Testis (tissue), 5 donors: ENCODE measurements at places on chromosomes 12 and 14. TPM values are rescaled to one million over a fixed set of nuclear protein-coding genes. Genes with fewer than 3 reads are reported as not detected.

- peaks cover 12% of the 10 kb centered on the region for H3K4me1 ChIP-seq
- no peaks in the 10 kb centered on the region for H3K36me3 ChIP-seq
- peak overlapping the region; percentile 60 for H3K4me3 ChIP-seq
- DNase-seq: peak; percentile 27
- no peaks in the 10 kb centered on the region for H3K27me3 ChIP-seq
Observed at GRCh38 chr12:52903855-52904508, 894 bp downstream of the KRT8 start.

GRCh38 chr14:94394581-94395207 is 6.3 kb upstream of the SERPINA1 start:
- H3K4me1 ChIP-seq: no peaks in the 10 kb centered on the region
- no peak overlapping the region for H3K27ac ChIP-seq
- DNase-seq: peak; percentile 33
- H3K36me3 ChIP-seq: no peaks in the 10 kb centered on the region

DNA sequence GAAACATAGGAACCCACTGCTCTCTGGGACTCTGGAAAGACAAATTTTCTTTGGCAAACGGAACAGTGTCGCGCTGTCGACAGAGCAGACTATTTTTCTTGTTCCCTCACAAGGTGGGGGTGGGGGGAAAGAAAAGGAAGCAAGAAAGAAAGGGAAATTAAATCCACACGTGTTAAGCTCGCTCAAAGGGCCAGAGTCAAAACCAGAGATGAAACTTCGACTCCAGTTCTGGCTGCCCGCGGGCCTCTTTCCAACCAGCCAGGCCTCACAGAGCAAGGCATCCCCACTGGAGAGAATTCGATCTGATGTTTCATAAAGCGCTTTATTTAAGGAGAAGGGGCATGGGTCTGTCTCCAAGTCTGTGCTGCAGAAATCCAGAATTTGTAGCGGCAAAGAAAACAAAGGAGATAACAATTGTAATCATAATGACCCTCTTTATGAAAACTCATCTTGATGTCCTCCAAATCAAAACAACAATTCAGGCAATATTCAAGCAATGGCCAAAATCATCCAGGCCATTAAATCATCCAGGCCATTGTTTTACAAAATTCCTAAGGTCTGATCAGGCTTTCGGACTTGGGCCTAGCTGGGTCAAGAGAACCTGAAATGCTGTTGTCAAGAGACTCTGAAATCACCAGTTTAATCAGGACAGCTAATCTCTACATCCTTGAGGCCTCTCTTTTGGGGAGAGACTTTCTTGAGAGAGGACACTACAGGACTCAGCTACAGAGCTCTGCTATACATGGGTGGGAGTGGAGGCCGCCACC is 5.3 kb upstream of the TBX5 start:
- H3K27me3 ChIP-seq: no peaks in the 10 kb centered on the region
- no peak overlapping the region for H3K4me3 ChIP-seq
- no peaks in the 10 kb centered on the region for H3K4me1 ChIP-seq

DNA sequence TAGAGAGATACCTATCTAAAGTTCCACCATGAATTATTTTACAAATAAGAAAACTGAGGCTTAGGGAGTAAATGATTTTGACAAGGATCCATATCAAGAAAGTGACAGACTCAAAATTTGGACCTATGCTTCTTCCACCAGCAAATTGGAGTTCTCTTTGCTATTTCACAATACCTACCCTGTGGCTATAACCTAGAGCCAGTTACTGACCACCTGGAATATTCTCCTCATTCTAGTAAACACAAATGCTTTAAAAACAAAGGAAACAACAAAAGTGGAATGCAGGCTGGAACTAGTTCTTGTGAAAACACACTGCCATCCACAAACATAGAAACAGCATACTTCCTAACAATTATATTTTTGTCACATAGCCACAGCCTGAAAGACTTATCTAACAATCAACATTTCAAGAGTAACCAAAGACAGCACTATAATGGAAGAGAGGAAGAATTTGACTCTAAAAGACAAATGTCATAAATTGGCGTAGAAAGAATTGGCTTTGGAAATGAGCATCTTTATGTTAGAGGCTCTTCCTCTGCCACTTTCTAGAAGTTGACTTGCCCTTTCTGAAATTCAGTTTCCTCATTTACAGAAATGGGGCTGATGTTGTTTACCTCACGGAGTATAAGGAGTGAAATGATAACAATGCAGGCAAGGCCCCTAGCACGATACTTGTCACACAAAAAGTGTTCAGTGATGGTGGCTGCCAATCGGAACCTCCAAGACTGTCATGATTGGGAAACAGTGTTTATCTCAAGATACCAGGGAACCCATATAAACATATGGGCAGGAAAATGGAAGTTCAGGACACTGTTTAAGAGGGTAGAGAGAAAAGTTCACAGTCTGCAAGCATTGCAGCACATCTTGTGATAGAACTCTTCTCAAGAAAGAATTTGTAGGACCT is 138.6 kb upstream of the LGR5 start:
- H3K36me3 ChIP-seq: no peaks in the 10 kb centered on the region
- H3K27me3 ChIP-seq: no peaks in the 10 kb centered on the region
- H3K4me3 ChIP-seq: no peak overlapping the region
- no peak overlapping the region for H3K27ac ChIP-seq

Gene MNAT1
- 17.3 TPM for polyA plus RNA-seq

- peak overlapping the region; percentile 56 for H3K27ac ChIP-seq
- peaks cover 15% of the 10 kb centered on the region for H3K4me1 ChIP-seq
- DNase-seq: no peak
- no peaks in the 10 kb centered on the region for H3K36me3 ChIP-seq
Observed at GRCh38 chr14:101408077-101408831, 153.0 kb upstream of the DIO3 start.

DNA sequence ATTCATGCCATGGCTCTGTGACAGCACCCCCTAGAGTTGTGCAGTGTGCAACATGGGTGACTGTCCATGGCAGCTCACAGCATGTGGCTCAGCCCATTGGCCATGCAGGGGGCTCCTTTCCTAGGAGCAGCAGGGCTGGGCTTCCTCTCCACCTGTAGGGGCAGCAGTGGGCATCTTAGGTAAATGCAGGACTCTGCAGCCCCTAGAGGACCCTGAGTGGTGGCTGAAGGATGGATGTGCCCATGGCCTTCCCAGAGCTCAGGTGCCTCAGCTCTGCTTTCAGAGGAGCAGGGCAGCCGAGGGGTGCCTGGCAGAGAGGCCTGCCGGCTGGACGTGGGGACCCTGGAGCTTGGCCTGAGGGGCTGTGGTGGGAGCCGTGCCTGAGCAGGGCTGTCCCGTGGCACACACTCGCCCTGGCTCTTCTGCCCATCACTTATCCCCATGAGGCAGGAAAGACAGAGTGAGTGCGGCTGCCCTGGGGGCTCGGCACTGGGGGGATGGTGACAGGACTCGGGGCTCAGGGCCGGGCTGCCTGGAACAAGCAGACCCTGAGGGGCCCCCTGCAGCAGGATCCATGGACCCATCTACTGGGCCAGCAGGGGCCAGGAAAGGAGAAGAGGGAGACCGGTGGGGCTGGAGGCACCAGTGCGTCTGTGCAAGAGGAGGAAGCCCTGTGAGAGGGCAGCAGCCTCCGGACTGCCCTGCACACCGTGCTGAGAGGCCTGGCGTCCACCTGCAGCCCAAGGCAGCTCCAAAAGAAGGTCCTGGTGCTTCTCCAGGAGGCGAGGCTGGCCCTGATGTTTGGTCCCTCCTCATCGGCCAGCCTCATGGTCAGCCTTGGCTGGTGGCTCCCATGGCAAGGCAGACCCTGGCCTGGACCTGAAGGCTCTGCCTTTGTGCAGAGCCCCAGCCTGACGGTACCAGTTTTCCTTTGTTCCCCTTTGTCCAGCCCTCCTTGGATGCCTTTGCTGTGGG is 7.6 kb downstream of the ADSS1 start:
- no peaks in the 10 kb centered on the region for H3K27me3 ChIP-seq
- H3K4me3 ChIP-seq: no peak overlapping the region
- no peak overlapping the region for H3K27ac ChIP-seq
- H3K4me1 ChIP-seq: peaks cover 19% of the 10 kb centered on the region
- H3K36me3 ChIP-seq: no peaks in the 10 kb centered on the region

DNA sequence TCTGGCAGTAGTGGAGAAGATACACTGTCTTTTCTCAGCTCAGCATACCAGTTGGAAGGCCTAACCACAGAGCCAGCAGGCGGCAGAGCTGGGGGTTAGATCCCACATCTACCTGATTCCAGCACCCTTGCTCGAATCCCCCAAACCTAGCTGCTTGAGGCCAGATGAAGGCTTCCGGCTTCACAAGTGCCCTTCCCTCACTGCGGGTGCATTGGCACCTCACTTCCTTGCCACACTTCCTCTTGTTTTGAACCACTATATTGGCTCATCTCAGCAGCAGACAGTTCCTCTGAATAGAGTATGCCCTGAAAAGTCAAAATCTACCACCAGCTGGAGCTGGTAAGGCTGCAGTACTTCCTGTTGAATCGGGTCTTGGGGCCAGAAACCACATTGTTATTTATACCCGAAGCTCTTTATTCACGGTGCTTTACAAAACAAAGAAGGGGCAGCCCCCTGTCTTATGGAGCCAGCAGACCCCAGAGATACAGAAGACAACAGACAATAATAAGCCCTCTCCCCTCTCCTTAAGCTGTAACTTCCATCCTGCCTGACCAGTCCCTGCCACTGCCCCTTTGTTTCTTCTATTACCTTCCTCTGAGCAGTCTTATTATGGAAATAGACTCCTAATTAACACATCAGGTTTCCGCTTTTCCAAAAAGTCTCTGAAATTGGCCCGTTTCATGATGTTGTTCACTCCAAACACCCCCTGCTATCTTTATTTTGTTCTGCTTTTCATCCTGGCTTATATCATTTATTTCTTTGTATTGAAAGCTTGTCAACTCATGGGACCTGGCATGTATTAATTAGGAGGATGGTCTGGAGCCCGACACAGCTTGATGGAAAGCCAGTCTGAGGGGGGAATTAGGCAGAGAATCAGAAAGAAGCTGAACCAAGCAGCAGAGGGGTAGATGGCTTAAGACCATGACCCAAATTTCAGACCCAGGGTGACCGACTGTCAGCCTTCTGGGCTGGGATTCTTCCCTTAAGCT is 233.5 kb downstream of the EFCAB11 start:
- no peak overlapping the region for H3K27ac ChIP-seq
- H3K4me1 ChIP-seq: no peaks in the 10 kb centered on the region
- no peaks in the 10 kb centered on the region for H3K27me3 ChIP-seq
- no peaks in the 10 kb centered on the region for H3K36me3 ChIP-seq
- DNase-seq: no peak

Gene CLEC9A
- polyA plus RNA-seq: 6.3 TPM

DNA sequence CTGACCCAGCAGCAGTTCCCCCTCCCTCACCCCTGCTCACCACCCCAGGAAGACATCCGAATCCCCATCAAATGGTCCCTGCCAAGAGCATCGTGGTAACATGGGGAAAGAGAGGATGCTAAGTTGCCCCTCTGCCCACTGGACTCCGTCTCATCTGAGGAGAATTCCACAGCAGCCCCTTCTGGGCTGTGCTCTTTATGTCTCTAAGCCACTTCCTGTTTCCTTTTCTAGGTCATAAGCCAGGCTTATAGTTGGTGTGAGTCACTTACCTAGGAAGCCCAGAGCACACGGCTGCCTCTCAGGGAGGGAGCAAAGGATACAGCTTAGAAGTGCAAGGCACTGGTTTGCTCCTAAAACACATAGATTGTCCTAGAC is 76.0 kb downstream of the VCPKMT start:
- H3K36me3 ChIP-seq: no peaks in the 10 kb centered on the region
- H3K27me3 ChIP-seq: no peaks in the 10 kb centered on the region
- H3K4me3 ChIP-seq: no peak overlapping the region
- H3K27ac ChIP-seq: no peak overlapping the region

- no peaks in the 10 kb centered on the region for H3K27me3 ChIP-seq
- H3K27ac ChIP-seq: no peak overlapping the region
- no peaks in the 10 kb centered on the region for H3K4me1 ChIP-seq
- no peak for DNase-seq
Observed at GRCh38 chr14:80364274-80364673, 153.0 kb upstream of the DIO2 start.

Gene RBM25
- polyA plus RNA-seq: 30.6 TPM
